NCI-H460 (cell line): ENCODE measurements at places on chromosomes 13 and 19. TPM values are rescaled to one million over a fixed set of nuclear protein-coding genes. Genes with fewer than 3 reads are reported as not detected.
A peak's percentile ranks its signal among the peaks of the same experiment; 100 is the strongest.

RFPL4AL1 gene
- not detected in 2 replicates for total RNA-seq

CGB3 gene
- total RNA-seq = not detected in 2 replicates

PTGER1 gene
- total RNA-seq = 0.52 and 0.92 TPM in 2 replicates

ALOX5AP gene
- not detected in 2 replicates for total RNA-seq

MAP2K2 gene
- 154 and 184 TPM in 2 replicates for total RNA-seq

- no peak for DNase-seq
These were observed 23.8 kb downstream of the ZNF787 start for GRCh38 chr19:56097306-56097705.

DNA sequence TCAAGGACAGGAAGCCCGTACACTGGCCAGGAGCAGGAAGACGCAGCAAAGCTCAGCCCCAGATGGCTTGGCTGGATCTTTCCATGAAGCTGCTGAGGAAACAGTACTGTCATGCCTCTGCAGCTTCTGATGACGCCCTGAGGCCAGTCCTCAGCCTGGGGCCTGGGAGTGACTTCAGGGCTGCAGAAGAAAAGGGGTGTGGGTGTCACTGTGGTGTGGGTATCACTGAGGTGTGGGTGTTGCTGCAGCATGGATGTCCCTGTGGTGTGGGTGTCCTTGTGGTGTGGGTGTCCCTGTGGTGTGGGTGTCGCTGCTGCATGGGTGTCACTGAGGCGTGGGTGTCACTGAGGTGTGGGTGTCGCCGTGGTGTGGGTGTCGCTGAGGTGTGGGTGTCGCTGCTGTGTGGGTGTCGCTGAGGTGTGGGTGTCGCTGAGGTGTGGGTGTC lies 12.0 kb upstream of the GAS6 start:
- no peak for DNase-seq

DNA sequence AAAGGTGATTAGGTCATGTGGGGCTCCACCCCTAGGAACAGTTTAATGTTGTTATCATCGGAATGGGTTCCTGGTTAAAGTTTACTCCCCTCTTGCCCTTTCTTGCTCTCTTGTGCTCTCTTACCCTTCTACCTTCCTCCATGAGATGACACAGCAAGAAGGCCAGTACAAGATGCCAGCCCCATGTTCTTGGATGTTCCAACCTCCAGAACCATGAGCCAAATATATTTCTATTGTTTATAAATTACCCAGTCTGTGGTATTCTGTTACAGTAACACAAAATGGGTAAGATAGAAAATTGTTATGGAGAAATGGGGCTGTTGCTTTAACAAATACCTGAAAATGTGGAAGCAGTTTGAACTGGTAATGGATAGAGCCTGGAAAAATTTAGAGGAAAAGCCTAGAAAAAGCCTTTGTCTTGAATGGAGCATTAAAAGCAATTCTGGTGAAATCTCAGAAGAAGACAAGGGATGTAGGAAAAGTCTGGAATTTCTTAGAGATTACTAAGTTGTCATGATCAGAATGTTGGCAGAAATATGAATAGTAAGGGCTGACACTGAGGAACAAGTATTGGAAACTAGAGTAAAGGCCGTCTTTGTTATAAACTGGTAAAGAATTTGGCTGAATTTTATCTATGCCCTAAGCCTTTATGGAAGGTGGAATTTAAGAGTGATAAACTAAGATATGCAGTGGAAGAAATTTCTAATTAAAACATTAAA lies 53.5 kb upstream of the TSC22D1 start:
- DNase-seq = no peak

DNA sequence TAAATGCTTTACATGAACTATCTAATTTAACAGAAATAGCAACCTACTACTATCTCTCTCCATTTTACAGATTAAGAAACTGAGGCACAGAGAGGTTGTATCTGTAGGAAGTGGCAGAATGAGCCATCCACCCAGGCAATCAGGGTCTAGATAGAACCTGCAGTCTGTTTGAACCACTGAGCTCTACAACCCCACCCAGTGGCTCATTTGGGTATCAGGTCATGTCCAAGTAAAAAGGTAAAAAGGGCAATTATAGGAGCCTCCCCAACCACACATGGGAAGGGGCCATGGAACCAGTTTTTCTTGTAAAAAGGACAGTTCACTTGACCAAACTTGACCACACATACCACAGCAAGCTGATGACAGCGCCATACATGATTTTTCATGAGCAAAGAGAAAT lies 92.9 kb upstream of the SGCG start:
- DNase-seq = peak; percentile 4

DNA sequence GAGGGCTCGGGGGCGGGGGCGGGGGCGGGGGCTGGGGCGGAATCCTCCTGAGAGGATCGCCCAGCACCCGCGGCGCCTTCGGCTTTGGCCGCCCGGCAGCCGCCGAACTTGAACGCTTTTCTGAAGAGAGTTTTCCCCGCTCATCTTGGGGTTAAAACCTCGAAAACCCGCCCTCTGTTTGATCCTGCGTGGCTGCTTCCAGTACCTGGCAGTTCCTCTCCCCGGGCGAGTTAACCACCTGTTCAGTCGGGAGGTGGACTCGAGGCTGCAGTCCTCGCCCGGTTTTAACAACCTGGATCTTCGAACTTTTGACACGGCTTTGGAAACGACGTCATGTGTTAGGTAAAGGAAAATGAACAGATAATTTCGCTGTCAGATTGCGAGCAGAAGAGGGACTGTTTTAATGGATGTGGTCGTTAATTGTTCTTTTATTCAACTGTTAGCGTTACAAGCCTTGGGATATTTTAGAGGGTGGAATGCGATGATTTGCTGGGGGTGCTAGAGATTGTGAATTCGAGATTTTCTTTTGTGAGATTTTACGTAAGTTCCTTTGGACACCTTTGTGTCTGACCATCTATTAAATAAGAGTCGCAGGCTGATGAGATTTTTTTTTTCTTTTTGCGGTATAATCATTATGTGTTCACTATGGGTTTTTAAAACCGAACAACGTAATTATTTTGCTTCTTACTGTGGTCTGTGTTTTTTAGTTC lies 1.0 kb downstream of the FNDC3A start:
- DNase-seq = peak; percentile 29

DNA sequence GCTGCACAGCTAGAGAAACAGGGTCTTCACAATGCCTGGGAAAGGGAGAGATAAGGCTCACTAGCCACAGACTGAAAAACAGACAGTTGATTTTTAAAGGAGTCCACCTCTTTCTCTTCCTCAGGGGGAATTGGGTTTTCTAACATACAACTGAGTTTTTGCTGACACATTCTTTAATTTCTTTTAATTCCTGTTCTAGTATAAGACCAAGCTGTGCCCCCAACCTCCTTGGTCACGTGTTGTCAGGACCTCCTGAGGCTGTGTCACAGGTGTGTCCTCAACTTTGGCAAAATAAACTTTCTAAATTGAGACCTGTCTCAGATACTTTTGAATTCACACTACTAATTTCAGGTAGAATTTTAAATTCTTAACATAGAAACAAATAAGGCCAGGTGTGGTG lies 12.1 kb upstream of the ZNF492 start:
- no peak for DNase-seq

DNA sequence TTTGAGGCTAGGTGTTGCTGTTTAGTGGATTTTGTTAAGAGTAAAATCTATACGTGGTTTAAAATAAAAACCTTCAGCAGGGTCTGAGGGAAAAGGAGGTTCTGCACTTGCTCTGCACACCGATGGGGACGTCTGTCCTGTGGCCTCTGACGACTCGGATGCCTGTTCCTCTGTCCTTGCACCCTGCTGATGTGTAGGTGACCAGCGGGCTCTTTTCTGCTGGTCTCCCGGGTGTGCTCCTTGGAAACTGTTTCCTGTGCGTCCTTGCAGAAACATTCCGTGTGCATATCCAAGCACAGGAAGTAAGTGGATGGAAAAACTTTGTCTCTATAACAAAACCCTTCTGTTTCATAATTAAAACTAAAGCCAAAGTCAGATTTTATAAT lies 3.8 kb downstream of the ATP4B start:
- no peak for DNase-seq

GRCh38 chr13:27495551-27495950 lies 45.2 kb upstream of the MTIF3 start:
- no peak for DNase-seq

- no peak for DNase-seq
These were observed 84.0 kb downstream of the ALOX5AP start for GRCh38 chr13:30819136-30819888.
